Left colon (tissue), 2 donors: ENCODE measurements at places on chromosomes 5 and 9.
A peak's percentile ranks its signal among the peaks of the same experiment; 100 is the strongest.

GRCh38 chr5:73801686-73802085, 175.7 kb downstream of the ARHGEF28 start:
- DNase-seq = no peak

DNA sequence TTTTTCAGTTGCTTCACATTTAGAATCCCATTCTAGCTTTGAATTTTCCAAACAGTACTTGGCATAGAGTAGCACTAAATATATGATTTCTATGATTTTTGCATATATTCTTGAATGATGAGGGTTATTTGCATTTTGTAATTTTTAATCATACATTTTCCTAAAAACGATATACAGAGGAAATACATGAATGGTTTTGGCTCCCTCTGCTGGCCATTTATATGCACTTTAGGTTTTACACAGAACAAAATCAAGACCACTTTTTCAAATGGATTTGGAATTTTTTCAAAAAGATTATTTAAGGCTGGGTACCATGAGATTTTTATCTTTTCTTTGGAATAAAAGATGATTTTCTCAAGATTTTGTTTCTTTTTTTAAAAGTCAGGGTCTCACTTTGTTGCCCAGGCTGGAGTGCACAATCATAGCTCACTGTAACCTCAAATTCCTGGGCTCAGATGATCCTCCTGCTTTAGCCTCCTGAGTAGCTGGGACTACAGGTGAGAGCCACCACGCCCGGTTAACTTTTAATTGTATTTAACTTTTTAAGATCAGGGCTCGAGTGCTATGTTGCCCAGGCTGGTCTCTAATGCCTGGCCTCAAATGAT, 16.7 kb upstream of the COMMD10 start:
- no peak for DNase-seq

- peak; percentile 31 for DNase-seq
Measured at GRCh38 chr9:87516222-87516925, 18.7 kb downstream of the DAPK1 start.

GRCh38 chr9:25025686-25026085, 480.0 kb upstream of the IZUMO3 start:
- no peak for DNase-seq

GRCh38 chr5:68730220-68730978, 363.4 kb upstream of the SLC30A5 start:
- DNase-seq = no peak

- no peak for DNase-seq
Measured at GRCh38 chr5:153222936-153223335, 267.5 kb upstream of the GRIA1 start.

DNA sequence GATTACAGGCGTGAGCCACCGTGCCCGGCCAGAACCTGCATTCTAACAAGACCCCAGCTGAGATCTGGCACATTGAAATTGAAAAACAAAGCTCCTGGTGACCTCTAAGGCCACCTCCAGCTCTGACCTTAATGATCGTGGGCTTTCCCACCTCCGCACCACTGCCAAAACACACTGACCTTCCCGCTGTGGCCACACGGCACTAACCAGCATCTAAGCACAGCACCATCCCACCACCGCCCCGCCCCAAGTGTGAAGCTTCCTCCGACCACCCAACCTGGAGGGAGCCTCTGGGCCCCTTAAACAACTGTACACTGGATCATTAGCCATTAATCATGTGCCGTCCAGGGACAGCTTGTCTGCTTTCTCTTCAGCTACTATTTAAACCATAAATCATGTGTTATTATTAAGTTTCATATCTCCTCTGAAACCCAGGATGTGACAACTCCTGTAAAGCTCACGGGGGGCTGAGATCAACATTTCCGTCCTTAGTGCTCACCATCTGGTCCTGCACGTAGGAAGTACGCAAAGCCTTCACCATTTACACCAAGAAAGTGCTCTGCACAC, 80.6 kb downstream of the COL23A1 start:
- DNase-seq = no peak

GRCh38 chr5:140828362-140828737, 590 bp downstream of the PCDHA6 start:
- no peak for DNase-seq

DNA sequence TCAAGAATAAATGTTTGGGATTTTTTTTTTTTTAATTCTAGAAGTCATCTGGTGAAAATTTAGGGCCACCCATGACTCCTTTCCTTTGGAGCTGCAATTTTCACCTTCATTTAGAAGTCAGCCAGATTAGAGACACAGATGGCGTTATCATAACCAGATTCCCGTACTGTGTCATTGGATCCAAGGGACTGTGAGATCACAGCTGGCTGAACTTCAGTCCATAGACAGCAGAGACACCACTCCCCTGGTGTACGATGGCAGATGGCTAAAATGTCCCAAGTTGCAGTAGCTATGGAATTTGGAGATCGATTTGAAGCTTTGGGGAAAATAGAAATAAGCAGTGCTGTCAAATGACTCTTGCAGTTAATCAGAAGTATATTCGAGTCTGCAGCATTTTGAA, 216.3 kb downstream of the RFK start:
- no peak for DNase-seq

GRCh38 chr5:39452846-39453245, 28.1 kb upstream of the DAB2 start:
- DNase-seq = no peak

DNA sequence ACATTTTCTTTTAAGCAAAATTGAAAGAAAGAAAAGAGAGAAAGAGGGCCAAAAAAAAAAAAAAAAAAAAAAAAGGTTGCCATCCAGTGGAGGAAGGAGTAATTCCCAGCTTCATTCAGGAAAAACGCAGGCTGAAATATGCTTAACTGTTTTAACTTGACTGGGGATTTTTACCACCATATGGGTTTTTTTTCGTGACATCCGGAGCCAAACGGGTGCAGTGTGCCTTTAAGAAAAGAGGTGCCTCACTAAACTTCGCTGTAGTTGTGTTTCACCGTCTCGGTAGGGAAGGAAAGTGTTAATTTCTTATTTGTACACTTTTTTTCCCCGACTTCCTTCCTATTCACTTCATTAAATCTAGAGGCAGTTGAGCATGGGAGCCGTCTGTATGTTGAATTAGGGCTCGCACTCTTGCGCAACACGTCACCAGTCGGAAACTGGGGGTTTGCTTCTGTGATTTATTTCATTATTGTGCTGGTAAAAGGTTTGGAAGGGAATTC, 143.0 kb downstream of the SMARCA2 start:
- DNase-seq = peak; percentile 44
